EL (cell line): ENCODE measurements at places on chromosomes 4 and X.
A peak's percentile ranks its signal among the peaks of the same experiment; 100 is the strongest.

DNA sequence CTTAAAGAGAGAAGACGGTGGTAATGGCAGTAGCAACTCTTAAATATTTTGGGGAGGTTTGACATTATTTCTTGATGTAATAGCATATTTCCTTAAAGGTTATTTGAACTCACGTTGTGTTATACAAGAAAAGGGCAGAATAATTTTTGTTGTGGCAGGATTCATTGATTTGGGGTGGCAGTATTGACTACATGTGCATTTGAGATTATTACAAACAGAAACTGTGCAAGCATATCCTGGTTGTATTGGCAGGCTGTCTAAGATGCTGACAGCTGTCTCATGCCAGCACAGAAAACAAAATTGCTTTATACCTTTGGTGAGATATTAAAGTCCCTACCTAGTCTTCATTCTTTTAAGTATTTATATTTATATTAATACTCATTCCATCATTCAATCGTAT, 300.7 kb upstream of the MAGEC2 start:
- DNase-seq: no peak

DNA sequence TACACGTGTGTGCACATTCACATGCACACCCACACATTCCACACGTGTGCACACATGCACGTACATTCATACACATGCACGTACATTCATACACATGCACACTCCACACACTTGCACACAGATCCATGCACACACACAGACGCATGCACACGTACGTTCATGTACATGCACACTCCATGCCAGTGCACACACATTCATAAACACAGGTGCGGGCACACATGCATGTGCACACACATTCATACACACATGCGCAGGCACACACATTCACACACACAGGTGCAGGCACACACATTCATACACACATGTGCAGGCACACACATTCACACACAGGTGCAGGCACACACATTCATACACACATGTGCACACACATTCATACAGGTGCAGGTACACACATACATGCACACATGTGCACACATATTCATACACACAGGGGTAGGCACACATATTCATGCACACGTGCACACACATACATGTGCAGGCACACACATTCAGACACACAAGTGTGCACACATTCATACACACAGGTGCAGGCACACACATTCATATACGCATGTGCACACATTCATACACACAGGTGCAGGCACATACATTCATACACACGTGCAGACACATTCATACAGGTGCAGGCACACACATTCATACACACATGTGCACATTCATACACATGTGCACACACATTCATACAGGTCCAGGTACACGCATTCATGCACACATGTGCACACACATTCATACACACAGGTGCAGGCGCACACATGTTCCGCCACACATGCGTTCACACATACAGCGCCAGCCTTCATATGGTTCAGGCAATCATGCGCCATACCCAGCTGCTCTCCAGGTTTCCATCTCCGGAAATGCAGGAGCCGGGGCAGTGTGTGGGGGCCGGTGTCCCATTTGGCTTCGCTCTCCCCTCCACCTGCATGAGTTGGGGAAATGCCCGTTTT, 124.8 kb downstream of the HMX1 start:
- DNase-seq: no peak

DNA sequence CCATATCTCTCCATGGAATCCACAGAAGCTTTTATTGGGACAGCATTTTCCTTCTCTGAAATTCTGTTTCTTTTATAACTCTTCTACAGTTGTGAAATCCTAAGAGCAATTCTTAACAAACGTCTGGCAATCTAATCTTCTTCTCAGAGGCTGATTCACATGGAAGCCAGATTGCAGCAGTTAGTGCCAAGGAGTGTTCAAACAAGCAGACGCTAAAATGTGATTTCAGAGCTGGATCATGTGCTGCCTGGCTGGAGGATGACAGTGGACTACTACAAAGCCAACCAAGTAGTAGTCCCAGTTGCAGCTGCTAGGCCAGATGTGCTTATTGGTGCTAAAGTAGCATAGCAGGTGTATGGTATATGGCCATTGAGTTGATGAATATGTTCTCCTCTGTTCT, 27.7 kb upstream of the GLRB start:
- DNase-seq: no peak

DNA sequence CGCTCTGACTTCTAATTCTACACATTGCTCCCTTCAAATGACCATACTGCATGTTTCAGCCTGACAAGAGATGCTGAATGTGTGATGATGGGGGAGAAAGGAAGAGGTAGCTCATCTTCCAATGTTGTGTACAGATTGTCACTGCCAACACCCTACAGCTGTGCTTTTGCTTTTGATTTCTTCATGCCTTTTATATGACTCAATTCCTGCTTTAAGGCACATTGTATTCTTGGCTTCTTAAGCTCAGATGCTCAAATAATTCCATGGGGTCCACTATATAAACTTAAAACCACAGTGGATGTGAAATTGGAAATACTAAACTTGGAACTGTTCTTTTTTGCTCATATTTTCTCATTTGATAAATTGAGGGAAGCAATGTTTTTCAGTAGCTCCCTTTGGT, 183.2 kb upstream of the WDFY3 start:
- DNase-seq: peak; percentile 20

DNA sequence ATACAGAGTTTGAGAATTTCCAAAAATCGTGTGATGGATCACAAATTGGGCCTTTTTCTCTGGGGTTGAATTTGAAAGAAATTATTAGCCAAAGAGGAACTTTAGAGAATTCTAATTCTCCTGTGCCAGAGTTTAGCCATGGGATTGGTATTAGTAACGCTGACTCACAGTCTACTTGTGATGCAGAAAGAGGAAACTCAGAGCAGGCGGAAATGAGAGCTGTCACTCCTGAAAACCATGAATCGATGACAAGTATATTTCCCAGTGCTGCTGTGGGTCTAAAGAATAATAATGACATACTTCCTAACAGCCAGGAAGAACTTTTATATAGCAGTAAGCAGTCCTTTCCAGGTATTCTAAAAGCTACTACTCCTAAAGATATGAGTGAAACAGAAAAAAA, 64.9 kb downstream of the N4BP2 start:
- DNase-seq: peak; percentile 77

DNA sequence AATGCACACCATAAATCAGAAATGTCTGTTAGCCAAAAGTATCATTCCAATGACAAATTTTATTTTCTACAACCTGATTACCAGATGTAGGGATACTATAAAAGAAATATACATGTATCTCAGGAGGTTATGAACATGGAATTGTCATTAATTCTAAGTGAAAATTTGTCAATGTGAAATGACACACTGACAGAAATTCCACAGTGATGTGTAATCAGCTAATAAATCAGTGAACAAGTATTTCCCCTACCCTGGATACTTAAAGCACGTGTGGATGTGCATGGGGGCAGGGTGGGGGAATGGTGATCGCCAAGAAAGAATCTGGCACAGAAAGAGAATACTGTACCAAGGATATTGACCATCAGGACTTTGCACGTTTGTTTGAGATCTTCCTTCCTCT, 123.6 kb downstream of the SH3RF1 start:
- DNase-seq: peak; percentile 84

GRCh38 chrX:152177497-152178269, 39.3 kb upstream of the MAGEA10 start:
- no peak for DNase-seq

DNA sequence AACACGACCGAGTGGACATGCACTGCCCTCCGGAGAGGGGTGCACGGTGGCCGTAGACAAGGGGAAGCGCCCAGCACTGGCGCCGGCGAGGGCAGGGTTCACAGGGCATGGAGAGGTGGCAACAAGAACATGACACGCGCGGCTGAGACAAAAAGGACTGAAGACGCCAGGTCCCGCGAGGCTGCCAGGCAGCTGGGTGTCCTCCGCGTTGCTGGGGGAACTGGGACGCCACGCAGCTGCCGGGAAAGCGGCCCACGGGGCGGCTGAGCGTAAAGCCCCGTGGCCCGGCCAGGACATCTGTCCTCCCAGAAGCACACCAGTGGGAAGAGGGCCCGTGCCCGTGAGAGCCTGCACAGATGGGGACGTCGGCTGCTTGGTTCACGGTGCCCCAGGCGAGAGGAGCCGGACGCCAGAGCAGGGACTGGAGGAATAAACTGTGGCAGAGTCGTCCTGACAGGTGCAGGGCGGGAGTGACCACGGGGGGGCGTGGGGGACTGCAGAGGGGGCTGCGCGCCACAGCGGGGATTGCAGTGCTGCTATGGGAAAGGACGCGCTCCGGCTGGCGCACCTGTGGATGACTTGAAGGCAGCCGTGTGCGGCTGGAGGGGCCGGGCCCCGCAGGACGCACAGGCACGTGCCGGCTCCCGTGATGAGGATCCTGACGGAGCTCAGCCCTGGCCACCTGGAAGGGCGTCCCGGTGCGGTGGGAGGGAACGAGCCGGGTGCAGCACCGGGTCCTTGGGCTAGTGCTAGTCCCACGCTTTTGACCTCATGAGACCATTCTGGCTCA, 32.1 kb upstream of the GTPBP6 start:
- no peak for DNase-seq

DNA sequence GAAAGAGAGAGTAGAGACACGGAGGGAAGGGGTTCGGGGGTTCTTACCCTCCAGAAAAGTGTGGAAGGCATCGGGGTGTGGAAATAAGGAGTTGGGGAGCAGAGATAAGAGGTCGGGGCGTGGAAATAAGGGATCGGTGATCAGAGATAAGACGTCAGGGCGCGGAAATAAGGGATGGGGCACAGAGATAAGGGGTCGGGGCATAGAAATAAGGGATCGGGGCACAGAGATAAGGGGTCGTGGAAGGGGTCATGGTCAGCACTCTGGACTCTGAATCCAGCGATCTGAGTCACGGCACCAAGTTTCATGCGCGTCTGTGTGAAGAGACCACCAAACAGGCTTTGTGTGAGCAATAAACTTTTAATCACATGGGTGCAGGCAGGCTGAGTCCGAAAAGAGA, 119.1 kb downstream of the PCDH10 start:
- DNase-seq: no peak

GRCh38 chr4:173330590-173330989, 3.6 kb downstream of the HMGB2 start:
- no peak for DNase-seq

- DNase-seq: no peak
Measured at GRCh38 chr4:8038083-8038482, 98.4 kb upstream of the AFAP1 start.

DNA sequence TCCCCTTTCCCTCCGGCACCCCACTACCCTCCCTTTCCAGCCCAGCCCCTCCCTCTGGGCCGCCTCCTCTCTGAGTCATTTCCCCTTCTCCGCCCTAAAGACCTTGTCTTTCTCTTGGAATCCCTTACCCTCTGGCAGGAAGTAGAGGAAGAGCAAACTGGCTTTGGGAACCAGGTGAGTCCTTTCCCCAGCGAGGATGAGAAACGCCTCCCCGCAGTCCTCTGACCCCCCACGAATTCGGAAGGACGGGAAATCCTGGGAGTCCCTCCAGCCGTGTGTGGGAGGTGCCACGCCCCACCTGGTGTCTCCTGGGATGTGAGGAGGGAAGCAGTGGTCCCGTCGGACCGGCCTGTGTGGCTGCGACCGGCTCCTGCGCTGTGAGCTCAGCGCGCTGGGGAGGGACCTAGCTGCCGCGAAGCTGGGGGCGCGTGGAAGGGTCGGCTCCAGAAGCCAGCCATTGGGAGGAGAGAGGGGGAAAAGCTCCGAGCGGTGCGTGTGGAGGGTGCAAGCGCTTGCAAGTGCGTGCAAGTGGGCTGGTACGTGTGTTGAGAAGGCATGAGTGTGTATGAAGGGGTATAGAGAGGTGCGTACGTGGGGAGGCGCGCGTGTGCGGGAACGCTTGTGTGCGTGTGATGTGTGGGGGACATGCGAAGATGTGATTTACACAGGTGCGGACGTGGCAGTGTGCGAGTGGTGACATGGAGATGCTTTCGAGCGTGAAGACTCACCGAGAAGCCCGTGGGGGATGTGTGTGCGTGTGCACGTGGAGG, 46.3 kb downstream of the TEX13B start:
- peak; percentile 4 for DNase-seq

GRCh38 chrX:21479695-21480270, 105.6 kb downstream of the CNKSR2 start:
- DNase-seq: peak; percentile 31

GRCh38 chrX:18160369-18160768, 60.3 kb downstream of the BEND2 start:
- DNase-seq: no peak

GRCh38 chr4:71052034-71052433, 58.6 kb downstream of the DCK start:
- DNase-seq: no peak

DNA sequence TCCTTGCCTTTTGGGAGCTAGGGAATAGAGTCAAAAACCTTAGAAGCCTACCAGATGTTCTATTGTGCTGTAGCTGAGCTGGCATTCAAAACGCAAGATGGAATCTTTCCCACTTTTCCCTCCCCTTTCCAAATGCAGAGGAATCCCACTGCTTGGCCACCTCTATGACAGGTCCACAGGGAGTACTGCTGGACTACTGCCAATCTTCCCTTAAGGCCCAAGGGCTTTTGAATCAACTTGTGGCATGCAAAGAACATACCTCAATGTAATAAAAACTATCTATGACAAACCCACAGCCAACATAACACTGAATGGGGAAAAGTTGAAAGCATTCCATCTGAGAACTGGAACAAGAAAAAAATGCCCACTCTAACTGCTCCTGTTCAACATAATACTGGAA, 139.2 kb upstream of the AGTR2 start:
- no peak for DNase-seq

GRCh38 chr4:5999830-6000365, 18.3 kb downstream of the C4orf50 start:
- DNase-seq: no peak

GRCh38 chr4:79497001-79497400, 89.0 kb upstream of the GK2 start:
- no peak for DNase-seq

DNA sequence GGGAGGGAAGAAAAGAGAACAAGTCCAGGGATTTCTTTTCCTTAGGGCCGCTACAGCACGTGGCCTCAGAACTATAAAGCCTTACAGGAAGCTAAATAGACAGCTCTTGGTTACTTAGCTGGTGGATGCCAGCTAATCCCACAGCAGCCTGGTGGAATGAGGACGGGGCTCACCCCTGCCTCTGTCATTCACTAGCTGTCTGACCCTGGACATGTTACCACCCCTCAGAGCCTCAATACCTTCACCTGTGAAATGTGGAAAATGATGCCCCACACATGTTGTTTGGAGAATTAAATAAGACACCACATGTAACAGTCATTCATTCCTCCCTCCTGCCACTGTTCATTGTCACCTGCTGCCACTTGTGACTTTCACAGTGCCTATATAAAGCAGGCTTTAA, 15.7 kb downstream of the CCKAR start:
- no peak for DNase-seq

DNA sequence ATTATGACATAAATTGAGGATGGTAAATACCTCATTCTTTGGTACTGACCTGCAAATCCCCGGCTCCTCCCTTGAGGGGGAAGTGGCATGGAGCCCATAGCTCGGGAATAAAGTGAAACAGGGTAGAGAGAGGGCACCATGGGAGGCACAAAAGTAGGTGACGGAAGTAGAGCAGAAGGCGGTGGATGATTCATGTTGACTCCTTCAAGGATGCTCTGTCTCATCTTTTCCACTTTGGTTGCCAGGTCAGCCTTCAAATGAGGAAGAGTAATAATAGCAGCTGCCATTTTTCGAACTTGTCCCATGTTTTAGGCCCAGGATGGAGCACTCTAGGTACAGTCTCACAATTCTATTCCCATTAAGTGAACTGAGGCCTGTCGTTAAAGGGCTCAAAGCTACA, 41.4 kb upstream of the PHF8 start:
- no peak for DNase-seq
